NCI-H2171 (cell line): ENCODE measurements at places on chromosomes 6 and 20.

- no peak for DNase-seq
These were observed 14.4 kb upstream of the SLC22A23 start for GRCh38 chr6:3471286-3471685.

DNA sequence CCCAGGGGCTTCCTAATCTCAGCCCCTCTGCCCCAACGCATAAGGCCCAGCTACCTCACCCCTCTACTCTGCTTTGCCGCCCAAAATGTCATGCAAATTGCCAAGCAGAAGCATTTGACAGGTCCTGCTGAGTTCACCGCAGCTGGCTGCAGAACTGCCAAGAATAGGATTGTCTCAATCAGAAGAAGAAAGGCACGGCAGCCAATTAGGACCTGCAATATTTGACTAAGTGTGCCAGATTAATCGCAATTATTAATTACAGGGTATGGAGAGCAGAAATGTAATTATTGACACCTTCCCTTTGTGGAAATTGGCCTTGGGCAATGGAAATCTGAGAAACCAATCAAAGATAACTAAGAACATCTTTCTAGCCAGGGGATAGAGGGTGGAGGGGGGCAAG, 318.6 kb downstream of the LRFN2 start:
- DNase-seq = no peak

- no peak for DNase-seq
These were observed 61.8 kb downstream of the BANF2 start for GRCh38 chr20:17761604-17762003.

GRCh38 chr6:6851949-6852261, 255.9 kb upstream of the RREB1 start:
- DNase-seq = no peak

- DNase-seq = no peak
These were observed 96.0 kb downstream of the JPH2 start for GRCh38 chr20:44091026-44091425.

DNA sequence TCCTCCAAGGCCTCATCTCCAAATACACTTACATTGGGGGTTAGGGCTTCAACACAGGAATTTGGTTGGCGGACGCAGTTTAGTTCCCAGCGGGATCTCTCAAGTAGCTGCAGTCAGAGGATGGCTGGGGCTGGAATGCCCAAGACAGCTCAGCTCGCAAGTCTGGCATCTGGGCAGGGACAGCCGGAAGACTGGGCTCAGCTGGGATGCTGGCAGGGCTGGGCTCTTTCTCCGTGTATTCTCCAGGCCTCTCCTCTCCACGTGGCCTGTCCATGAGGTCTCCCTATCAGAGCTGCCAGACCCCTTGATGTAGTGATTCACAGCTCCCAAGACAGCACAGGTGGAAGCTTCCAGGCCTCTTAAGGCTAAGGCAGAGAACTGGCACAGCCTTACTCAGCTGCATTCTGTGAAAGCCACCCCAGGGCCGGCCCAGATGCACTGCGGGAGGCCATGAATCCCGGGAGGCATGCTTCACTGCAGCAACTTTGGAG, 5.0 kb downstream of the FGD2 start:
- no peak for DNase-seq

GRCh38 chr20:7078804-7079203, 311.3 kb downstream of the BMP2 start:
- DNase-seq = no peak

DNA sequence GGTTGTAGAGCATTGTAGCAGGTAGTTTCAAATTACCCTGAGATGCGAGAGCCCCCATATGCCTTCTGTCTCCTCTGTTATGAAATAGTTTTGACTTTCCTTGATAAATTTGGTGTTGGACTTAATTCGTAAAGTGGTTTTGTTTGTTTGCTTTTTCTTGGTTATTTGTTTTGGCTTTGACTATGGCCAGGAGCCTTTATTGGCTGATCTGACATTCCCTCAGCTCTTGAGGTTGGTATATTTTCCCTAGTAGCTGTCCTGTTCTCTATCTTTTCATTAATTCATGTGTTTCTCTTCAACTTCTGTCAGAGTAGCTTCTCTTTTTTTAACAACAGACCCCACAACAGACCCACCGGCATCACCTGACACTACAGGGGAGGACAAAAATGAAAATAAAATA, 457.4 kb upstream of the MANEA start:
- no peak for DNase-seq

DNA sequence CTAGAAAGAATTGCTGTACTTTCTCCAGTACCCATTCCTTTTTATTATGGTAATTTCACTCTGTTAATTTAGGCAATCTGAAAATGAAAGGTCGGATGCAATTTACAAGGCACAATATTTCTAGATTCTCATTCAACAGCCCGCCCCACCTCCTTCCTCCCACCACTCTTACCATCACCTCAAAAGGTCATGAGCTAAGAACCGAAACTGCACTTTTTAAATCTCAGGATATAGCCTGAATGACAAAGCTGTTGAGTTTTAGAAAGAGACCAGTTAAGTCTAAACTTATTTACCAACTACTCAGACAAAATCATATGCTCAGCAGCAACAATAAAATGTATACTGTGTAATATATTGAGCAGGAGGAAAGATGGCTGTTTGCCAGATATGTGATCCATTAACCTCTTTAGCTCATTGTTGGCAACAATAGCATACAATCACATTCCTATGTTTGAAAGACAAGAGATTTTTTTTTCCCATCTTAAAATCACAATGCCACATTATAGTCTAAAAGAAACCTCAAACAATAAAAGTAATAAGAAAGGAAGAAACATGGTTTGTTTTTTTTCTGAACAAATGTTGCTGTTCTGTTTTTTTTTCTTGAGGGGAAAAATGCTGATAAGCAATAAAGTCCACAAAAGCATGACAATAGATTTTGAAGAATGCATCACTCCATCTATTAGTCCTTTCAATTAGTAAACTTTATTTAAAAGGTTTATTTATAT, 1.6 kb upstream of the HS3ST5 start:
- DNase-seq = no peak

DNA sequence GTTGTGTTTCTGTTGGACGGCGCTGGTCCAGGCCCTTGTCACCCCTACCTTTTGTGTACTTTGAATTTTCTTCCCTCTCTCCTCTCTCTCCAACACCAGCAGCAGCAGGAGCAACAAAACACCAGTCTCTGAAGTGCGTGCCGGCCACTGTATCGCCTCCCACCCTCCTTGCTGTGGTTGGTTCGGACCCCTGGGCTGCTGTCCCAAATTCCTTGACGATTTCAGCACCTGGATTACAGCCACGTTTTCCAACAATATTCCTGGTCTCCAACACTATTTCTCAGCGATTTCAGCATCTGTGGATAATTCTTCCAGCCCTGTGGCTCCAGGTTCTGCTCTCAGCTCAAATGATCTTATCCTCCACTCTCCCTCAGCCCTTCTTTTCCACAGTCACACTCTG, 11.8 kb downstream of the MAS1 start:
- no peak for DNase-seq

- peak; percentile 88 for DNase-seq
These were observed 4.8 kb upstream of the SOX4 start for GRCh38 chr6:21588481-21589351.

DNA sequence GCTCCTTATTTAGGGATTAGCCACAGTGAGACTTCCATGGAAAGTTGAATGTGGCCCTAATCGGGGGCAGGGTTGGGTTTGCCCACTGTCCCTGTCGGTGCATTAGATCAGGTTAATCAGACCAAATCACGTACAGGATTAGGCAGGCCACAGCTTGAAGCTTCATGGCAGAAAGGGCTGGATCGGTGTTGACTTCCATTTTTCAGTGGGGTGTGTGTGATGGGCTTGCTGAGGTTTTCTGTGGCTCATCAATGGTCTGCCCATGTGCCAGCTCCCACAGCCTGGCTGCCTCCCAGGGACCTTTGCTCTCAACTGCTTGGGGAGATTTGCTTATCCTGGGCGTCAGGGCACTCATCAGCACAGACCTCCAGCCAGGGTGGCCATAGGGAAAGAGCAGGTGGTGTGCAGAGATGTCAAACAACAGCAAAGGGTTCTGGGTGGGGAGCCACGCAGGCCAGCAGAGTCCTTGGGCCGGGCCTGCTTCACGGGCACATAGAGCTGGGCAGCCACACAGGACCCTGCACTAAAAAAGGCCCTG, 130.7 kb downstream of the TFAP2C start:
- DNase-seq = no peak

DNA sequence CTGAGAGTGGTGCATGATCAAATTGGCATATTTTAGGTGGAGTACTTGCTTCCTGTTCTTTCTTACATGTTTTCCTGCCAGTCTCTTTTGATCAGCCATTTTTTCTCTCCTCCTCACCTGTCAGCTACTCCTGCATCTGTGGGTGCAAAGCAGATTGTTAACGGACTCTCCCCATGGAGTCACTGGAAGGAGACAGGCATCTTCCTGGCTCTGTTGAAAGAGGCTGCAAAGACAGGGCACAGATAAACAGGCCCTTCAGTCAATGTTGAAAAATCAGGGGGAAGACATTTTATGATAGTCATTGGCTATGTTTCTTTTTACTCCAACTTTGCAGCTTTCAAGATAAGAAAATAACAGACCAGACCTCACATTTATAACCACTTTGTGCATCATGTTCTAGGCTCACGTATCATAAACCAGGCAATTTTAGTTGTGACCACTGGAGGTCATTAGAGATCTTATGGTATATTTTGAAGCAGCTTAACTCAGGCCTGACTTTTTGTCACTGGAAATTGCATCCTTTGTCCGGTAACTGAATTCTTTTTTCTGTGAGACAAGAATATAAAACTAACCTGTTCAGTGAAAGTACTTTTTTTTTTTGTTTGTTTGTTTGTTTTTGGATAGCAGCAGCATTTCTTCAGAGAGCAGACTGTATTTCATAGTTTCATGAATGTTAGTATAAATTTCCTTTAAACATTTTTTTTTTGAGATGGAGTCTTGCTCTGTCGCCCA, 20.1 kb downstream of the ECT2L start:
- peak; percentile 34 for DNase-seq

- DNase-seq = peak; percentile 71
These were observed 54.9 kb downstream of the PXDC1 start for GRCh38 chr6:3696525-3697088.

- DNase-seq = no peak
These were observed 5.5 kb downstream of the EMILIN3 start for GRCh38 chr20:41360831-41361756.
